ENCODE measurements at places on chromosomes 2 and 18. TPM values are rescaled to one million over a fixed set of nuclear protein-coding genes. Genes with fewer than 3 reads are reported as not detected.
A peak's percentile ranks its signal among the peaks of the same experiment; 100 is the strongest.

DNA sequence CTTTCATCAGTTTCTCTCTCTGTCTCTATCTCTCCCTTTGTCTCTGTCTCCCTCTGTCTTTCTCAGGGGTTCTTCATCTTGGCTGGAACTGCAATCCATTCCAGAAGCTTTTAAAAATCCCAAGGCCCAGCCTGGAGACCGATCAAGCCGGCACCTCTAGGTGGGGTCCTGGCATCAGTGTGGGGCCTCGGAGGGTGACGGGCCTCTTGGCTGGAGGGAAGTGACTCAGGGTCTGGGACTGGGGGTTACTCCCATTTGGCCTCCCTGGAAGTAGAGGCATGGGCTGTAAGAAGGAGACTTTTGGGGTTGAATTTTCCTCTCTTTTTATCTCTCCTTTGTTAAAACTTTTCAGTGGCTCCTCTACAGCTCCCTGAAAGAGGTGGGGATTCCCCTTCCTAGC is 52.8 kb upstream of the OTOF start:
- H3K4me1 ChIP-seq = no peaks in the 10 kb centered on the region
- H3K36me3 ChIP-seq = no peaks in the 10 kb centered on the region
- H3K4me3 ChIP-seq = no peak overlapping the region

- H3K27me3 ChIP-seq = no peaks in the 10 kb centered on the region
- peaks cover 10% of the 10 kb centered on the region for H3K4me1 ChIP-seq
- no peaks in the 10 kb centered on the region for H3K36me3 ChIP-seq
- no peak overlapping the region for H3K4me3 ChIP-seq
These were observed 36.6 kb downstream of the SCTR start for GRCh38 chr2:119487434-119488244.

DNA sequence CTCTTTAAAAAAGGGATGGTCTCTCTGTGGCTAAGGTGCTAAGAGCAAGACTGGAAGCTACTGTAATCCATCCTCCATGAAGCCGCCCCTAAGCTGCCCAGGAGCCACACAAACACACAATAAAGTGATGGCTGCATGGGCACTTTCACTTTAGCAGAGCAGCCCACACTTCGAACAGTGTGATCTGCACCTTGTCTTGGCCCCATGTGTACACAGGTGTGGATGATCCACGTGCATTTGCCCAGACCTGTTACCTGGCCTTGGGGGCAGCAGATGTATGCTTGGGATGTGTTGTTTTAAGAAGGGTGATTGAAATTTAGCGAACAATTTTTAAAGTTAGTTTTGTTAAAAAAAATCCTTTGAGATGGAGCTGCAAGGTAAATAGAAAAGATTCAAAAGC is 39.9 kb downstream of the TMEM178A start:
- H3K36me3 ChIP-seq = no peaks in the 10 kb centered on the region
- H3K4me3 ChIP-seq = no peak overlapping the region
- H3K27ac ChIP-seq = no peak overlapping the region
- DNase-seq = no peak

- DNase-seq = no peak
- no peaks in the 10 kb centered on the region for H3K4me1 ChIP-seq
- no peaks in the 10 kb centered on the region for H3K36me3 ChIP-seq
- H3K4me3 ChIP-seq = no peak overlapping the region
These were observed 31.3 kb downstream of the PTRHD1 start for GRCh38 chr2:24761866-24762265.

Gene FBXO48
- total RNA-seq = 1.2 TPM

Gene CTAGE1
- total RNA-seq = 4.2 TPM

DNA sequence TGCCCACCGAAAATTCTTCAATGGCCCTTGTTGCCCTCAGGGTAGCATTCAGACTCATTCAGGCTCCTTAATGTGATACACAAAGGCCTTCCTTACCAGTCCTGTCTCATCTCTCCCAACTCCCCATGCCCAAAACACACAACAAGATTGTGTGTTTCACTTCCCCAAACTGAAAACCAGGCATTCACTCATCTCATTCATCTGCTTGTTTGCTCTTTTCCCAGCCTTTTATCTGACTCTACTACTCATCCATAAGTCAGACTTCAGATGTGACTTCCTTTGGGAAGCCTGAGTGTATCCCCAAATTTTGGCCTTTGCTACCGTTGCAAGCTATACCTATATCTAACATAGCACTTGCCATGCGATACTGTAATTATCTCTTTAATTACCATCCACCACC is 9.7 kb upstream of the SLC39A10 start:
- no peak overlapping the region for H3K27ac ChIP-seq
- DNase-seq = no peak
- H3K4me1 ChIP-seq = no peaks in the 10 kb centered on the region
- no peaks in the 10 kb centered on the region for H3K27me3 ChIP-seq
- H3K4me3 ChIP-seq = no peak overlapping the region
- H3K36me3 ChIP-seq = no peaks in the 10 kb centered on the region

- no peak overlapping the region for H3K27ac ChIP-seq
- H3K36me3 ChIP-seq = no peaks in the 10 kb centered on the region
- no peak for DNase-seq
- H3K4me3 ChIP-seq = no peak overlapping the region
- no peaks in the 10 kb centered on the region for H3K27me3 ChIP-seq
These were observed 43.9 kb upstream of the OTOF start for GRCh38 chr2:26521913-26522180.

GRCh38 chr2:206240327-206240726 is 34.1 kb upstream of the ZDBF2 start:
- no peaks in the 10 kb centered on the region for H3K4me1 ChIP-seq
- no peak overlapping the region for H3K27ac ChIP-seq
- H3K36me3 ChIP-seq = no peaks in the 10 kb centered on the region
- H3K27me3 ChIP-seq = no peaks in the 10 kb centered on the region

DNA sequence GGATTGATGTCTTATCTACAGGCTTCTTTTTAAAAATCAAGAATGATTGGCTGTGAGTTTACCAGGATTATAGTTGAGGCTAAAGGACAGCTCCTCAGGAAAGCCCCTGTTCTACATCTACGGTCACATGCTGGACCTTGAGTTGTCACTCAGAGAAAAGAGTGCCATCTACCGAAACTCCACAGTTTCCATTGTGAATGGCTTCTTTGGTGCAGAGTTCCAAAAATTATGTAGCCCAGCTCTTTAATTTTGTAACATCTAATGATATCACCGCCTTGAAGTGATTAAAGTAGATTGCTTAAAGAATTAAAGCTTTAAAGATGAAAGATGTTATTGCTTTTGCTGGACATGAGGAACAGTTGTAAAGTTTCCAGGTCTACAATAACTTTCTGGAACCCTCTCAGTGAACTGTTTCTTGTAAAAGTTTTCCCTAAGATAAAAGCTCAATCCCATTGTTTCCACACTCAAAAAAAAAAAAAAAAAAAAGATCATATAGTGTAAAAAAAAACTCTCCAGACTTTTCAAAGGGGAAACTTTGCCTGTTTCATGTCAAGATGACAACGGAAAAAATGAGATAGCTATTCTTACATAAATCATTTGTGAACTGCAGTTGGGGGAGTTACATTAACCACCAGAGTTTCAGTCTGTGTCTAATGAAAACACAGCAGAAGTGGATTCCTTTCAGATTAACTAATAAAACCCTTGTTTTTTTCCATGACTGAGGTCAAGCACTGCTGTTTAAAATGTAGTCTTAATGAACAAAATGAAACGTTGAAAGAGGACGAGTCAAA is 4.3 kb downstream of the COL3A1 start:
- DNase-seq = peak; percentile 49
- no peaks in the 10 kb centered on the region for H3K4me1 ChIP-seq
- peak overlapping the region; percentile 78 for H3K27ac ChIP-seq
- no peak overlapping the region for H3K4me3 ChIP-seq

GRCh38 chr2:237096201-237096600 is 10.5 kb downstream of the COPS8 start:
- H3K4me3 ChIP-seq = no peak overlapping the region
- H3K4me1 ChIP-seq = no peaks in the 10 kb centered on the region
- no peaks in the 10 kb centered on the region for H3K27me3 ChIP-seq
- no peak for DNase-seq
- H3K27ac ChIP-seq = no peak overlapping the region

DNA sequence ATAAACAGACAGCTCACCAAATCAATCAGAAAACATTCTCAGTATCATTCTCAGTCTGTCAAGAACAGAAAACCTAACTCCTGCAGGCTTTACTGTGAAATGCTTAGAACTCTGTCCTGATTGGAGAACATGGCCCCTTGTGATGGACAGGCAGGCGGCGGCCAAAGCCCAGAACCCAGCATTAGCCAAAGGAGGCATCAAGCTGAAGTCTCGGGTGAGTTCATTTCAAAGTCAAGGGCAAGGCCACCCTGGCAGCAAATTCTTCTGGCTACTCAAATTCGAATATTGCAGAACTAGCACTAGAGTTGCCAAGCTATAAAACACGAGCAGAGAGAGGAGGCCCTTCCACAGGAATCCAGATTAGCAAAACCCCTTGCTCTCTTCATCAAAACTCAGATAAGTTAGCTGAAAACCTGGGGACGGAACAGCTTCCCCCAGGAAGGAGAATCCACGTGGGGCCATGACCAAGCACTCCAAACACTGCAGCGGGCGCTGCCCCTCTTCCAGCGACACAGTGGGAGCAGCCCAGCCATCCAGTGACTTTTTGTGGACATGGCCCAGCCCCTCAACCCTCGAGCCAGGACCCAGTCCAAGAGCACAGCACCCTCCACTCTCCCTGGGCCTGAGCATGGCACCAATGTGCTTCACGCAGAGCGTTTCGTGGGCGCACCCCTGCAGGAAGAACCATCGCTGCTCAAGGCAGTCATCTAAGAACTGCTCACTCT is 98.6 kb downstream of the HDAC4 start:
- H3K4me3 ChIP-seq = no peak overlapping the region
- peak overlapping the region; percentile 56 for H3K27ac ChIP-seq
- no peaks in the 10 kb centered on the region for H3K36me3 ChIP-seq
- peaks cover 57% of the 10 kb centered on the region for H3K4me1 ChIP-seq
- no peaks in the 10 kb centered on the region for H3K27me3 ChIP-seq
- DNase-seq = peak; percentile 71

- no peaks in the 10 kb centered on the region for H3K27me3 ChIP-seq
- no peaks in the 10 kb centered on the region for H3K36me3 ChIP-seq
- H3K4me1 ChIP-seq = no peaks in the 10 kb centered on the region
- no peak for DNase-seq
- no peak overlapping the region for H3K27ac ChIP-seq
These were observed 544.8 kb downstream of the ARHGAP15 start for GRCh38 chr2:143674051-143674450.
